ENCODE measurements at places on chromosomes 6 and 20.
A peak's percentile ranks its signal among the peaks of the same experiment; 100 is the strongest.

DNA sequence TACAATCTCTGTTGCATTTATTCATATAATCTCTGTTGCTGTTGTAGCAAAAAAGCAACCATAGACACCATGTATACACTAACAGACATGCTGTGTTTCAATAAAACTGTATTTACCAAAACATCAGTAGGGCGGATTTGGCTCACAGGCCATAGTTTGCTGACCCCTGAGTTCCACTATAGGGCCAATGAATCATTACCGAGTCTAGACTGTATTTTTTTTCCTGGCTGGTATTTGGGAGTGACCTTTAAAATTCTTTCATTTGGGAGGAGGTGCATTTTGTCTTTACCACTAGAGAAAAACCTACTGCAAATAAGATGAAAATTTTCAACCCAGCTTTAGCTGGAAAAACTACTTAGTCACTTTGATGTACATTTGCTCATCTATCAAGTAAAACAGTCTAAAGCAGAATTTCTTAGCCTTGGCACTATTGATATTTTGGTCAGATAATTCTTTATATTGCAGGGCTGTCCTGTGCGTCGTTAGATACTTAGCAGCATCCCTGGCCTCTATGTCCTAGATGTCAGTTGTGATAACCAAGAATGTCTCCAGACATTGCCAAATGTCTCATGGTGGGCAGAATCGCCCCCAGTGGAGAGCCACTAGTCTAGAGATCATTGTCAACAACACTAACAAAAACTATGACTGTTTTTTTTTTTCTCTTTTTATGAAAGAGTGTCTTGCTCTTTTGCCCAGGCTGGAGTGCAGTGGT, 39.5 kb downstream of the DCBLD1 start:
- no peak for DNase-seq

GRCh38 chr6:156021746-156022396, 566.2 kb upstream of the NOX3 start:
- no peak for DNase-seq

- no peak for DNase-seq
These were observed 45.8 kb downstream of the SOX4 start for GRCh38 chr6:21639316-21639715.

DNA sequence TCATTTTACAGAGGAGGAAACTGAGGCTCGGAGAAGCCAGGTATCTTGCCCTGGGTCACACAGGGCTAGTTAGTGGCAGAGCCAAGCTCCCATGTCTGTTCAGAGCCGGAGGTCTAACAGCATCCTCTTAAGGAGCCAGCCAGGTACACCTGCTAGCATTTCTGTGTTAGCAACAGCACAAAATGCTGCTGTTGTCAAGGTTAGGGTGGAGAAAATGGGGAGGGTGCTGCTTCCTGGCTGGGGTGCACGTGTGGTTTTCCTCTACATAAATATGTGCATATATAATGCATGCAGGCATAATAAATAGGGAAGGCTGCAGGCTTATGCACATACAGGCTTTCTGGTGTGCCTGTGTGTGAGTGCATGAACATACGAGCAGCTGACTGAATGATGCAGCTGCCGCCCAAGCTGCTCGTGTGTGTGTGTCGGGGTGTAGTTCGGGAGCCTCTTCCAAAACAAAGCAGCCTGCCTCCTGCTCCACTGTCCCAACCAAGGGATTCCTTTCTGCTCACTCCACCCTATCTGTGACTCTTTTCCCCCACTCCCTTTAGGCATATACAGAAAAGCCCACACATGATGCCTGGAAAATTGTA, 86.6 kb downstream of the CD40 start:
- DNase-seq: no peak

GRCh38 chr6:160513836-160514235, 150.2 kb downstream of the LPA start:
- no peak for DNase-seq

DNA sequence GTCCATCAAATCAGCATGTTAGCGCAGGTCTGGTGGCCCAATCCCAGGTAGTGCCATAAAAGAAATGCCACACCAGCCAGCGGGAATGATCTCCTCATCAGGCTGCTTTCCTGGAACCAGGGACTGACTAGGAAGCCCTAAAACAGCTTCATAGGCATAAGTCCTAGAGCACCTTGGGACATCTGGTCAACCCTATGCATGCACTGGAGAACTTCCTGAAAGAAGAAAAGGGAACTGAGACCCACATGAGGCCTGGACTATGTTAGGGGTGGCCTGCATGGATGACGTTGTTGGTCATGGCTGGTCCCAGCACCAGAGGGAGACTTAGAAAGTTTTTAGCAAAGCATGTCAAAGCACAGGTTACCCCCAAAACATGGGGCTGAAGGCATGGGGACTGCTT, 7.6 kb upstream of the KCNK16 start:
- peak; percentile 82 for DNase-seq

GRCh38 chr6:7846966-7847818, 63.4 kb downstream of the TXNDC5 start:
- DNase-seq: no peak
